NCI-H1092 (cell line): ENCODE measurements at places on chromosomes 3 and 15.

GRCh38 chr15:57422113-57422754 is 45.9 kb downstream of the CGNL1 start:
- DNase-seq: no peak

DNA sequence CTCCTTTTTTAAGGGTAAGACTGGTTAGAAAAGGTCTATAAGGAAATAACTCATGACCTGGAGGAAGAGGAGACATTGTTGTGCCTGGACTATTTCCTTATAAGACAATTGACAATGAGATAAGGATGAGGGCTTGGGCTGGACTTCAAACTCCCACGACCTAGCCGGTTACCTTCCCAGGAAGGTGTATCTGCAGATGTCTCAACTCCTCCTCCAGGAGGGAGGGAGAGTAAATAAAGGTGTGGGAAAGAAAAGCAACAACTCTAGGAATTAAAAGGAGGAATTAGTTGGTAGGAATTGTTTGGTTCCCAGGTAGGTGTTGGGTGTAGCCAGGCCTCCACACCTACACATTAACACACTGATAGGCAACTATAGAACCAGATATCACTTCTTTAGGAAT is 97.8 kb upstream of the TBL1XR1 start:
- no peak for DNase-seq

DNA sequence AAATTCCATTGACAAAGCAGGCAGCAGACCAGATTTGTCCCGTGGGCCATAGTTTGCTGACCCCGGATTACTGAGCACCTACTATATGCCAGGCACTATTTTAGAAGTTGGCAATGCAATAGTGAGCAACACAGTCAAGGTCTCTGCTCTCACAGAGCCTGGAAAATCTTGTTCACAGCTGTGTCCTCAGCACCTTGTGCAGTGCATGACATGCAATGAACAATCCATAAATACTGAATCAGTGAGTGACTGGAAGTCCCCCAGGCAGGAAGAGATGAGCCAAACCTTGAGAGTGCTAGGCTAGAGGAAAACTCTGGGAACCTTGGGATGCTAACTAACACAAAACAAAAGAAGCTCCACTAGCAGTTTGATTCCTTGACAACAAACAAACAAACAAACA is 14.4 kb downstream of the TM4SF1 start:
- no peak for DNase-seq

GRCh38 chr3:64244011-64244942 is 19.0 kb upstream of the PRICKLE2 start:
- DNase-seq: no peak

DNA sequence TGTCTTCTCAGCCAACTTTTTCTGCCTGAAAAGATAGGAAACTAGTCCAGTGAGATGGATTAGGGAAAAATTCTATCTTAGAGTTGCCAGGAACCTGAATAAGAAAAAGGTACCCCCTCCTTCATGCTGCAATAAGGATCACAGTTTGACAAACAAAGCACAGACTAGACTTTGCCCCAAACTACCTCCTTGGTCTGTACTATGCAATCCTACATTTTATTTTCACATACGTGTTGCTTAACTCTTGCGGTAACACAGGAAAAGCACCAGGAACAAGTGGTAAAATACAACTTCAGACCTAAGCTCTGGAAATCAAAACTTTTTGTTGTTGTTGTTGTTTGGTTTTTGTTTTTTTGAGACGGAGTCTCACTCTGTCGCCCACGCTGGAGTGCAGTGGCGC is 11.3 kb upstream of the IL12A start:
- DNase-seq: no peak

DNA sequence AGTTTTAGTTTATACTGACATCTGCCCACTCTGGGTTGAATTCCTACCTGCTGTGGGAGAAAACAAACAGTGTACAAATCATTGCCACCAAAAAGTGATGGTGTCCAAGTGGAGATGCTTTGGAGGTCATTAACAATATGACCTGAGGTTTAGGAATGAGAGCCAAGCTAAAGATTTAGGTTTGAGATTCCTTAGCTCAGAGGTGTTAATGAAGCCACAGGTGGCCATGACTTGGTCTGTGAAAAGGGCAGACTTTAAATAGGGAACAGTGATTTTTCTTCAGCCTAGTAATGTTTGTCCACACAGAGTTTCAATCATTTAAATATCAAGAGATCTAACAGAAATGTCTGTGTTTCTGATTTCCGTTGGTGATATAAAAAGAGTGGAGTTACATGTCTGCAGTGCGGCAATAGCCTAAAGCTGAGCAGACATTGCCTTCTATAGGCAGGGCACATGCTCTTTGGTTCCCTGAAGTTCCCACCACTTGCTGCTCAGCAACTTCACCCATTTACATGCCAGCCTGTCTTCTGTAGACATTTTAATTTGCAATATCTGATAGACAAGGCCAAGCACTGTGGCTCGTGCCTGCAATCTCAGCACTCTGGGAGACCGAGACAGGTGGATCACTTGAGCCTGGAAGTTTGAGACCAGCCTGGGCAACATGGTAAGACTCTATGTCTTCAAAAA is 423.2 kb downstream of the IL5RA start:
- no peak for DNase-seq

GRCh38 chr3:2937055-2937454 is 173.1 kb downstream of the IL5RA start:
- DNase-seq: no peak

DNA sequence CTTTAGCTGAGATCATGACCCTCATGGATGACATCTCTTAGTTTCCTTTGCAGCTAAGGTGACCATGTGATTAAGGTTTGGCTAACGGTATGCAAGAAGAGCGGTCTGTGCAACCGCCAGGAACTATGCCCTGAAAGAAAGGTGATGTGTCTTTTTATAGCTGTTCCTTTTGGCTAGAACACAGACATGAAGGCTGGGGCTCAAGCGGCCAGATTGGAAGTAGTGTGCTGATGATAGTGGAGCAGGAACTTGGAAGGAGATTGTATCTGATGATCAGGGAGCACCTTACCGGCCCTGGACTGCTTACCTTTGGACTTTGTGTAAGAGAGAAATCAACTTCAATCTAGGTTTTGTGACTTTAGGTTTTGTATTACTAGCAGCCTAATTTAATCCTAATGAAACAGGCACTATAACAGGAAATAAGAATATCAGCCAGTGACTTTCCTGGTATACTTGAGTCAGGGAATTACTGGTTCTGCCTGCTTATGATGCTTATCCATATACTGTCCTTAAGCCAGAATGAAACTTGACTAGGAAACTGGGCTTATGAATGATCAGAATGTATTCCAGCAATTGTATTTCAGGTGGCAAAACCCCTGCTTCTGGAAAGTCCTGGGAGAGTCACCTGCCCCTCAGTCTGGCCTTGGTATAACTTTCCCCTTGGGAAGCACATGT is 164.3 kb upstream of the LRIG1 start:
- DNase-seq: no peak

DNA sequence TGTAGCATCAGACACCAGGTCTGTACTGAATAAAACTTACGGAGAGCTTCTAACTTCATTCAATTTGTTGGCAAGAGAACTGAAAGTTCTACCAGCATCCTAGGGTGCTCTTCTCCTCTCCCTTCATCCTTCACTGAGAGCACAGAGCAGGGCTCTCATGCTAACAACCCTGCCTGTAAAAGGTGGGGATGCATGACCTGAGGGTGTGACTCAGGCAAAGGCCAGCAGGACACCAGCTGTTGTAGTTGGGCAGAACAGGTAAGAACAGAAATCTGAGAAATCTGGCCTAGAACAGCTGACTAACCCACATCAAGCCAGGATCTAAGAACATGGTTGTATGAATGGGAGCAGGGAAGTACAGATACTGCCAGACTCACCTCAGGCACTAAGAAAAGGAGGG is 64.2 kb downstream of the MYLK start:
- DNase-seq: no peak

- DNase-seq: no peak
These were observed 427.9 kb downstream of the WDR72 start for GRCh38 chr15:53331328-53332190.
